ENCODE measurements at places on chromosomes 4 and X. TPM values are rescaled to one million over a fixed set of nuclear protein-coding genes. Genes with fewer than 3 reads are reported as not detected.

DNA sequence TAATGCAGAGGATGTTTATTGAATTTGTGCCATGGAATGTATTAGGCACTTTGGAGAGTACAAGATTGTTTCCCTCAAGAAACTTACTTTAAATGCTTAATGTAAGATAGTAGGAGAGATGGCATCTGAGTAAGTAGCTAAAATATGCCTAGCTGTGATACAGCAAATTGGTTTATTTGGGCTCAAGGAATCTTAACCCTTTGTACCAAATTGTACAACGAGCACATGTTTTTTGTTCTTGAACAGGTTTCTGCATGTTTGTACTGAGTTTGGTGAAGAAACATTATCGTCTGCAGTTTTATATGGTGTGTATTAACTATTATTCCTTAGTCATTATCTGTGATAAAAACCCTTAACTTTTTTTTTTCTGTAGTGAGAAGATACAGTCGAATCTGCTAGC lies 48.6 kb downstream of the CDS1 start:
- no peak overlapping the region for H3K27ac ChIP-seq
- no peak overlapping the region for H3K4me3 ChIP-seq
- no peaks in the 10 kb centered on the region for H3K27me3 ChIP-seq

- no peak overlapping the region for H3K27ac ChIP-seq
- H3K36me3 ChIP-seq = no peaks in the 10 kb centered on the region
- H3K27me3 ChIP-seq = no peaks in the 10 kb centered on the region
Measured at GRCh38 chrX:148024425-148025148, 43.5 kb downstream of the FMR1NB start.

GRCh38 chrX:2697741-2698299 lies 6.7 kb downstream of the CD99 start:
- no peak for DNase-seq
- H3K27ac ChIP-seq = peak overlapping the region; percentile 99
- peaks cover 51% of the 10 kb centered on the region for H3K4me1 ChIP-seq

DNA sequence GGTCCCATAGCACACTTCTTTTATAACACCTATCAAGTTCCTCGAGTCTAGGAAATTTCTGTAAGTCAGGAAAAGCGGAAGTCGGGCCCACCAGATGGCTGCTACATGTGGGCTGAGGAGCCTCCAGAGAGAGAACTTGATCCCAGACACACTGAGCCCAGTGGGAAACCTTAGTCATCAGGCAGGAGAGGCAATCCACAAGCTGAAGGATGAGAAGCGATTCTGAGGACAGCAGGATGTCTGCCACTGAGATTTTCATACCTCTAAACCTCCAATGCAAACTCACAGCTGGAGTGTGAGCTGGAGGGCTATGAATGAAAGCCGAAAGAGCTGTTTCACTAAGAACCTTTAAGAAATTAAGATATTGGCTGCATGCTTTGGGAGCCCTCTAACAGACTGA lies 52.6 kb upstream of the PDHA1 start:
- H3K27ac ChIP-seq = no peak overlapping the region
- H3K27me3 ChIP-seq = peaks cover 7% of the 10 kb centered on the region
- DNase-seq = no peak
- H3K4me3 ChIP-seq = no peak overlapping the region

DNA sequence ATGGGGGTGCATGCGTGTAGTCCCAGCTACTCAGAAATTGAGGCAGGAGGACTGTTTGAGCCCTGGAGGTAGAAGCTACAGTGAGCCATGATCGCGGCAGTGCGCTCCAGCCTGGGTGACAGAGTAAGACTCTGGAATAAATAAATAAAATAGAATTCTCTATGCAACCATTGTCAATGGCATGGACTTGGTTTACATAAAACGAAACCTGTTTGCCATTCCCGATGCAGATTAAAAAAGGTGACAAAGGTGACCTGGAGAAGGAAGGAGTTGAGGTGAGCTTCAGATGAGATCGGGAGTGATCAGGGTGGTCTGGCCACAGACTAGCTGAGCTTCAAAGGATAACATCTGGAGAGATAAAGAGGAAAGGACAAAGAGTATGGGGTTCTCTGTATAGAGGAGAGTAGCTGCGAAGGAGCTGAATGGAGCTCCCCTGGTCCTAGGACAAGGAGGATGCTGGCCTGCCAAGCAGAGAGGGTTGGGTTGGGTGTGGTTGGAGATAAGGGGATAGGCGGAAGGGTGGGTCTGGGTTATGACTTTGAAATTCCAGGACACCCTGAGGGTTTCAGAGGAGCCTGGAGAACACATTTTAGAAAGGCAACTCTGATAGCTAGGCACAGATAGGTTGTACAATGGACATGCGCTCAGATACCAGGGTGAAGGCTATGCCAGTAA lies 98.6 kb downstream of the RBM47 start:
- H3K36me3 ChIP-seq = no peaks in the 10 kb centered on the region
- H3K27me3 ChIP-seq = no peaks in the 10 kb centered on the region
- H3K27ac ChIP-seq = peak overlapping the region; percentile 76

DNA sequence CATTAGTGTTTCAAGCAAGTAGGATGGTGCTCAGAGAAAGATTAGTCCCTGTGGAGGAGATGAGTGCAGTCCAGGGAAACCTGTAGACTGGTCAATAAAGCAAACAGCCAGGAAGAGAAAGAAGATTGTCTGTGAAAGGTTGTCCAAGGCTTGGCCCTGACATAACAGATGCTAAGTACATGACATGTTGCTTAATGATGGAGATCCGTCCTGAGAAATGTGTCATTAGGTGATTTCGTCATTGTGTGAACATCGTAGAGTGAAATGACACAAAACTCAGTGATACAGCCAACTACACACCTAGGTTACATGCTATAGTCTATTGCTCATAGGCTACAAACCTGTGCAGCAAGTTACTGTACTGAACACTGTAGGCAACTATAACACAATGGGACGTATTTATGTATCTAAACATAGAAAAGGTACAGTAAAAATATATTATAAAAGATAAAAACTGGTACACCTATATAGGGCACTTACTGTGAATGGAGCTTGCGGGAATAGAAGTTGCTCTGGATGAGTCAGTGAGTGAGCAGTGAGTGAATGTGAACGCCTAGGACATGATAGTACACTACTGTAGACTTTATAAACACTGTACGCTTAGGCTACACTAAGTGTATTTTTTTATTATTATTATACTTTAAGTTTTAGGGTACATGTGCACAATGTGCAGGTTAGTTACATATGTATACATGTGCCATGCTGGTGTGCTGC lies 9.0 kb upstream of the PRSS48 start:
- H3K27me3 ChIP-seq = no peaks in the 10 kb centered on the region
- DNase-seq = no peak
- peaks cover 4% of the 10 kb centered on the region for H3K36me3 ChIP-seq
- H3K4me1 ChIP-seq = no peaks in the 10 kb centered on the region
- no peak overlapping the region for H3K27ac ChIP-seq

DNA sequence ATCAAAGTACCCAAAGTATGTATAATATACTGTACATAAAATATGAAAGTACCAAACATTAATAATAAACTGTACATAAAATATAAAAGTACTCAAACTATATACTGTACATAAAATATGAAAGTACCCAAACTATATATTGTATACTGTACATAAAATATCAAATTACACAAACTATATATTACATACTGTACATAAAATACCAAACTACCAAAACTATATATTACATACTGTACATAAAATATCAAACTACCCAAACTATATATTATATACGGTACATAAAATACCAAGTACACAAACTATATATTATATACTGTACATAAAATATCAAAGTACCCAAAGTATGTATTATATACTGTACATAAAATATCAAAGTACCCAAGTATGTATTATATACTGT lies 723.7 kb downstream of the CWH43 start:
- H3K27me3 ChIP-seq = no peaks in the 10 kb centered on the region
- H3K27ac ChIP-seq = no peak overlapping the region
- DNase-seq = no peak
- no peak overlapping the region for H3K4me3 ChIP-seq
- H3K36me3 ChIP-seq = no peaks in the 10 kb centered on the region

GRCh38 chrX:154123241-154124219 lies 20.5 kb upstream of the OPN1LW start:
- H3K4me3 ChIP-seq = no peak overlapping the region
- H3K27ac ChIP-seq = no peak overlapping the region
- no peaks in the 10 kb centered on the region for H3K4me1 ChIP-seq

GRCh38 chr4:81786063-81786763 lies 314.5 kb upstream of the RASGEF1B start:
- H3K4me3 ChIP-seq = no peak overlapping the region
- H3K36me3 ChIP-seq = no peaks in the 10 kb centered on the region
- H3K4me1 ChIP-seq = peaks cover 13% of the 10 kb centered on the region
- no peaks in the 10 kb centered on the region for H3K27me3 ChIP-seq
- no peak for DNase-seq

DNA sequence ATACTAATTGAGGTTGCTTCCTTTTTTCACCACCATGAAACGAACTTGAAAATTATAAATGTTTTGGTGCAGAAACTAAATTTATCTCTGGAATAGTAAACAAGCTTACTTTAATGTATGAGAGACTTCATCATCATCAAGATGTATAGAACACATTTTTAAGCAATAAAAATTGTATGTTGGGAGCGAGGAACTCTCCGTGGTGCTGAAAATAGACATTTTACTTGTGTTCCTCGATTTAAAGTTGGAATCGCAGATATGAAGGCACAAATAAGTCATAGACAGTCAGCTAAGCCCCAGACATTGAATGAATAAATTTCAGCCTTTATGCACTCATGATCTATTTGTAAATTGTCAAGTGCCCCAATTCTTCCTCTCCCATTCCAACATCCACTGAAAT lies 310.7 kb downstream of the STK32B start:
- H3K36me3 ChIP-seq = no peaks in the 10 kb centered on the region
- H3K27me3 ChIP-seq = peaks cover 44% of the 10 kb centered on the region
- H3K4me1 ChIP-seq = no peaks in the 10 kb centered on the region
- H3K4me3 ChIP-seq = no peak overlapping the region

- DNase-seq = no peak
- peaks cover 7% of the 10 kb centered on the region for H3K27me3 ChIP-seq
- no peak overlapping the region for H3K4me3 ChIP-seq
- H3K4me1 ChIP-seq = peaks cover 12% of the 10 kb centered on the region
- H3K36me3 ChIP-seq = no peaks in the 10 kb centered on the region
Measured at GRCh38 chr4:25892796-25893195, 21.2 kb upstream of the SMIM20 start.

DNA sequence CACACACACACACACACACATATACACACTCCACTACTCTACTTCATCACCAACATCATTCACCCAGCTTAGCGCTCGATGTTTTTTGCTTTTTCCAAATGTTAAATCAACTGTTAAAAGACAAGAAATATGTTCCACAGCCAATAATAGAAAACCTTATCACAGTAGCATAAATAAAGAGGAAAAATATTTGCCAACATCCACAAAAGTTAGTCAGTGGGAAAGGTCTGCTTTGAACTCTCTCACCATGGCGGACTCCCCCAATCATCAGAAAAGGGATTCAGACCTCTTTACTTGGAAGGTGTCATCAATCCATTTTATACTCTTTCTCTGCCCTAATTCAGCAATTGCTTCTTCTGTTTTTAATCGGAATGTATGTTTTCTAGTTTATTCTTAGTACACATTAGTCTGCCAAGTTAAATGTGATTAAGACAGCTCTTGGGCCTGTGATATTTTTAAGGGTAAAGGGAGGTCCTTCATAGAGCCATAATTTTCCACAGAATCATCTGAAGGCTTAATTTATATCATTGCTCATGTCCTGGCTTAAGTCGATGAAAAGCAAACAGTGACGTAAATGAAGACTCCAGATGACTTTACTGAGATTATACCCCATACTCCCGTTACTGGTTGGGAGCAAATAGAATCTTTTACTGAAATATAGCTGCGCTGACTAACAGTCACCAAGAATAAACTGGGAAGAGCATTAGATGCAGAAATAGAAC lies 29.7 kb upstream of the LGI2 start:
- H3K36me3 ChIP-seq = no peaks in the 10 kb centered on the region
- no peak overlapping the region for H3K4me3 ChIP-seq
- peaks cover 3% of the 10 kb centered on the region for H3K27me3 ChIP-seq
- peaks cover 6% of the 10 kb centered on the region for H3K4me1 ChIP-seq
- DNase-seq = no peak

DNA sequence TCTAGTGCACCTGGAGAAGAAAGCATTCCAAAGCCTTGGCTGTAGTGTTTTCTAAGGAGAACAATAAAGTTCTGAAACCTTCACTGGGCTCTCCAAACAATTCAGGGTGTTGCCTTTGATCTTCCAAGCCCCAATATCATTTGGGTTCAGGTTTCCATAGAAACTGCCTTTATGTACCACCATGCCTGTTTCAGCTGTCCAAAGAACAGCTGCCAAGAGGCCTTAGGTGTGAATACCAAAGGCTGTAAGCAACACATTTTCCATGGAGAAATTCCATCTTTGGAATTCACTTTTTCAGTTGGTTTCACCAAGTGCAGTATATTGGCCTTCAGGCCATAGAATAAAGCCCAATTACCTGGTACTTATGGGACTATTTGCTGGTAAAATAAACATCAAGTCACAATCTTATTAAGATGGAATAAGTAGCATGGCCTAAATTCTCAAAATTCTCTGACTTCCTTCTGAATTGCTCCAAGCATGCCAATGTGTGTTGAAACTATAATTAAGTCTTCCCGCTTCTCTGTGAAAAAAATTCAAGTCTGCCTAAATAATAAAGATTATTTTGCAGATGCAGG lies 61.9 kb downstream of the COX18 start:
- no peak overlapping the region for H3K4me3 ChIP-seq
- no peaks in the 10 kb centered on the region for H3K4me1 ChIP-seq
- no peaks in the 10 kb centered on the region for H3K36me3 ChIP-seq

- no peak for DNase-seq
- H3K27me3 ChIP-seq = peaks cover 6% of the 10 kb centered on the region
- H3K4me1 ChIP-seq = peaks cover 10% of the 10 kb centered on the region
- H3K27ac ChIP-seq = no peak overlapping the region
Measured at GRCh38 chr4:15294202-15294601, 133.6 kb upstream of the C1QTNF7 start.

DNA sequence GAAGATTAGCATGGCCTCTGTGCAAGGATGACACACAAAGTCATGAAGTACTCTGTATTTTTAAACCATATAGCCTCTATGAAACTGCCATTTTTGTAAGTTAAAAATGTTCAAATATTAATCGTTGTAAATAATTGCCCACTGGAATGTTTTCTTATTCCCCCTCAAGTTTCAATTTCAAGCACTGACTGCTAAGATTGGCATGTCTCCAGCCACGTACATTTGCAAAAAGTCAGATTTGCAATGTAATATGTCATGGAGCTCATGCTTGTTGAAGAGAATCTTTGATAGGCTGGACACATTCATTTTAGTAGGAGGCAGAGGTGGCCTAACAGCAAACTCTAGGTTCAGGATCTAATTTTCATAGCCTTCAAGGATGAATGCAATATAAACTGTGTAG lies 124.7 kb downstream of the CBR4 start:
- H3K27ac ChIP-seq = no peak overlapping the region
- no peak for DNase-seq
- H3K36me3 ChIP-seq = peaks cover 63% of the 10 kb centered on the region

GRCh38 chr4:72679666-72680065 lies 110.6 kb upstream of the ADAMTS3 start:
- DNase-seq = no peak
- H3K27me3 ChIP-seq = peaks cover 2% of the 10 kb centered on the region
- no peak overlapping the region for H3K4me3 ChIP-seq
- H3K4me1 ChIP-seq = no peaks in the 10 kb centered on the region

Gene MGAT4D
- not detected for total RNA-seq

Gene CPLX1
- 5.6 TPM for total RNA-seq

Gene RTL3
- not detected for total RNA-seq

Gene PTTG2
- total RNA-seq = not detected

Gene KCND1
- 3.0 TPM for total RNA-seq

Gene CLDN34
- 0.86 TPM for total RNA-seq

Gene SLC9A6
- 15.8 TPM for total RNA-seq

Gene SYTL5
- total RNA-seq = 3.5 TPM

Gene SLC4A4
- 27.2 TPM for total RNA-seq
